ENCODE measurements at places on chromosomes 1 and 21. TPM values are rescaled to one million over a fixed set of nuclear protein-coding genes. Genes with fewer than 3 reads are reported as not detected.

GRCh38 chr1:197284966-197285365, 16.9 kb downstream of the CRB1 start:
- DNase-seq = no peak

- DNase-seq = no peak
Measured at GRCh38 chr1:232856541-232856940, 51.3 kb downstream of the MAP10 start.

DNA sequence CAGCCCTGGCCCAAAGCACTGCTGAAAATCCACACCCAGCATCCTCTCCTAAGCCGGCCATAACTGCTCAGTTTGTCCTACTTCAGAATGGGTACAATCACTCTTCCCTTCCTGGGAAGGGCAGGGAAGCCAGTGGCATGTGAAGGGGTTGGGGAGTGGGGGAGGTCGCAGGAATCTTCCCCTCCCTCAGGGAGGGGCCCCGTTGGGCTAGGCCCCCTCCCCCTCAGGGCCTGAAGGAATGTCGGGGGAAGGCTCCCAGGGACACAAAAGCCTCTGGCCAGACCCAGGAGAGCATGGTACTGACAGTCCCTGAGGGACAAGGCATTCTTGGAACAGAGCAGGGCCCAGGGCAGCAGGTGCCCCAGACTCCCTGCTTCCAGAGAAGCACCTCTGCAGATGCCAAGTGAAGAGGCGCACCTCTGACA, 1.2 kb downstream of the ELOVL1 start:
- no peak for DNase-seq

- DNase-seq = no peak
Measured at GRCh38 chr1:69814926-69815325, 247.2 kb downstream of the LRRC7 start.

- no peak for DNase-seq
Measured at GRCh38 chr1:109255097-109255651, 5.8 kb downstream of the CELSR2 start.

- no peak for DNase-seq
Measured at GRCh38 chr1:101653482-101653946, 343.2 kb downstream of the OLFM3 start.

DNA sequence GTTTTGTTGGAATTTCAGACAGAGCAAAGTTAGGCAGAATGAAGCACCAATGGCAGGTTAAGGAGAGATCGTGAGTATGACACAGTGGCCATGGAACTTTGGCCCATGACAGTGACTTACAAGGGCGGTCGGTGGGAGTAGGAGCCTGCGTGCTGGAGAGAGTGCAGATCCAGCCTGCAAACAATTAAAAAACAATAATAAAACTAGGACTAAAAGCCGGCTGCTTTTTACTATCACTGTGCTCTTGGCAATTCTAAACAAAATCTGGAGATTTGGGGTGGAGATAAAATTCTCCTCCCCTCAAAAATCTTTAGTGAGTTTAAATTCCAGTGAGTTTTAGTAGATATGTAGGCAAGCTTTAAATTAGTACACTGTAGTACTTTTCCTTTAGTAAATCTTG, 96.9 kb downstream of the DHRS3 start:
- DNase-seq = no peak

- DNase-seq = no peak
Measured at GRCh38 chr21:37181059-37181458, 86.1 kb downstream of the VPS26C start.

DNA sequence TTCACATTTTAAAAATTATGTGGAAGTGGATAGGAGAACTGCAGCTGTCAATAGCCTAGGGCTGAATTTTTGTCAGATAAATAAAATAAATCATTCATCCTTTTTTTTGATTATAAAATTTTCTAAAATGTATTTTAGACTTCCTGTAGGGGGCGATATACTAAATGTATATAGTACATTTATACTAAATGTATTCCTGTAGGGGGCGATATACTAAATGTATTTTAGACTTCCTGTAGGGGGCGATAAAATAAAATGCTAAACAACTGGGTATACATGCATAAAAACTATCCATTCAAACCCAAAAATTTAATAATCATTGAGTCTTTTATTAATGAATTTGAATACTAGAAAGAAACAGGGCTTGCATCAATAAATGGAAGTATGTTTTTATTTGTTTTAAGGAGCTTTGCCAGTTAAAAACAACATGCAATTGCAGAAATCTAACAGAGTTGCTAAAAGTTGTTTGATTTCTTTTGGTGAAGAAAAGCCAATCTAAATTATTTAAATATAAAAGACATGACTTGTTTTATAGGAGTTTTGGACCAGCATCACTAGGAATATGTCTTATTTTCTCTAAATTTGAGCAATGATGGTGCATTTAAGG, 31.4 kb downstream of the CLCA1 start:
- no peak for DNase-seq

DNA sequence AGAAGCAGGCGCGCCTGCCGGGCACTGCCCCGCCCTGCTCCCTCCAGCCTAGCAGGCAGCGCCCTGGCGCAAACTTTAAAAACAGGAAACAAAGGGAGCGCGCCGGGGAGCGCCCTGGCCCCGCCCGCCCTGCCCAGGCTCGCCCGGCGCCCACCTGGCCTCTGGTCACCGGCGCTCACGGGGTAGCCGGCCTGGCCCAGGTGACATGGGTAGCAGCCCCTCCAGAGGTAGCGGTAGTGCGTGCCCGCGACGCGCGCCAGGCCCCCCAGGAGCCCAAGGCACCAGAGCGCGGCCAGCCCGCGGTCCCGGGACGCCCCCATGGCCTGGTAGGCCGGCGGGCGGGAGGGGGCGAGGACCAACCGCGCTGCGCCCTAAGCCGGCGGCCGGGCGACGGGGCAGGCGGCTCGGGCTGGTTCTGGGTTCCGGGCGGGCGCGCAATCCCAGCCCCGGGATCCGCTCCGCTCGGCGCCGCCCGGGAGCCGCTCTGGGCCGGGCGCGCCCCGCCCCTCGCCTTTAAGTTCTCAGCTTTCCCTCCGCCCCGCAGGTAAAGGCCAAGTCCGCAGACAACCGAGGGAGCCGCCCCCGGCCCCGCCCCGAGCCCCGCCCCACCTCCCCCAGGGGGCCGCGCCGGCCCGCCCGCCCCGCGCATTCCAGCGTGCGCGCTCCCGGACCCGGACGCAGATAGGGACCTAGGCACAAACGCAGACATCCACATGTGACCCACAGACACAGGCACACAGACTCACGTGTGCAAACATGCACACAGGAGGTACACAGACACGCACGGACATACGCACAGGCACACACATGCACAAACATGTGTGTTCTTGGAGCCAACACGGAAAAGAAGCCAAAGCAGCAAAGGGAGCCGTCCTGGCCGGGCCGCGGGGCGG, 76.7 kb downstream of the ARHGEF16 start:
- DNase-seq = peak; percentile 84

GRCh38 chr21:28299946-28300345, 692.7 kb downstream of the LTN1 start:
- no peak for DNase-seq

DNA sequence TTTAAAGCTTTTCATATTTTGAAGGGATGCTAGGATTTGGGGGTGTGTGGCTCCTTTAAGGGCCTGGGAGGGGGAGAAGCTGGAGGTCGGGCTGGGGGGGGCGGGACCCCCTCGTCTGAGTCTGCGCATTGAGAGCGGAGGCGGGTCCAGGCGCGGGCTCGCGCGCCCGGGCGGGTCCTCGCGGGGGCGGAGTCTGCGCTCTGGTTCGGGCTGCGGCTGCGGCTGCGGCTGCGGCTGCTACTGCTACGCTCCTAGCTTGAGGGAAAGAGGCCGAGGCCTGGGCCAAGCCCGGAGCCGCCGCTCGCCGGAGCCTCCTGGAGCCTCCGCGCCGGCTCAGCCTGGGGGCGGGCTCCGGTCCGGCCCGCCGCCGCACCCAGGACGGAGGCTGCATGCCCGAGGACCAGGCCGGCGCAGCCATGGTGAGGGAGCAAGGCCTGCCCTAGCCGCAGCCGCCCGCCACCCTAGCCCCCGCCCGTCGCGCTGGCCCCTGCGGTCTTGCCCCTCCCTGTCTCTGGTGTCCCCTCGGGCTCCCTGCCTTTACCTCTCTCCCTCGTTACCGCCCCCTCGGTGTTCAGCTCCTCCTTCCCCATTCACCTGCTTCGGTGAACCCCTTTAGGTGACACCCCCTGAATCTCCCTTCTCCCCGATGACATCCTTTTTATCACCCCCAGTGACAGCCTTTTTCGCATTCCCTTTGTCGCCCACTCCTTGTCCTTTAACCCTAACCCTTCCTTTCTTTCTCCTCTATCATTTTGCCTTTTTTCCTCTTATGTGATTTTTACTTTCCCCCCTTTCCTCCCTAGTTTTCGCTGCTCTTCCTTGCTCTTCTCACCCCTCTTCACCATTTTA, at the start of gene ZYG11B:
Gene ZYG11B, plus strand, starts transcription at position 189 of the 849 bp plus-strand sequence. Its CDS starts 201 bp downstream, at position 390.
- peak; percentile 93 for DNase-seq

- DNase-seq = no peak
Measured at GRCh38 chr1:80036690-80037432, 1030.3 kb upstream of the ADGRL4 start.

GRCh38 chr21:25406887-25407579, 200.2 kb downstream of the MRPL39 start:
- DNase-seq = no peak

GRCh38 chr1:193538680-193539079, 352.3 kb upstream of the B3GALT2 start:
- DNase-seq = no peak

- no peak for DNase-seq
Measured at GRCh38 chr1:39177706-39178105, 26.8 kb upstream of the MACF1 start.

GRCh38 chr1:14761291-14762153, 163.0 kb downstream of the KAZN start:
- no peak for DNase-seq

DNA sequence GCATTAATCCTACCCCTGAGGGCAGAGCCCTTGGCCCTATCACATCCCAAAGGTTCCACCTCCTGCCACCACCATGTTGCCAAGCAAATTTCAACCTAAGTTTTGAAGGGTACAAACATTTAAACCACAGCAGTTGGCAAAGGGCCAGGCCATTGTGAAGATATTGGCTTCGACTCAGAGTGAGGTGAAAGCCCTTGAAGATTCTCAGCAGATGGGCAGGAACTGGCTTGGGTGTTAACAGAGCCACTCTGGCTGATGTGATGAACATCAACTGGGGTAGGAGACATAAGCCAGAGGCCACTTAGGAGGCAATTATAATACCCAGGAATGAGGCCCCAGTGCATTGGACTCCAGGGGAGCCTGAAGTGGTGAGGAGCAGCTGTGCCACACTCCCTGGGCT, 207.7 kb upstream of the KAZN start:
- no peak for DNase-seq

GRCh38 chr1:85615586-85616363, 35.2 kb downstream of the CCN1 start:
- no peak for DNase-seq

The SLC2A5 gene
- total RNA-seq = 0.35 TPM

The NBPF6 gene
- total RNA-seq = not detected

The MSH4 gene
- 0.08 TPM for total RNA-seq

The CLDN19 gene
- not detected for total RNA-seq

The LMX1A gene
- total RNA-seq = not detected

The FAM177B gene
- total RNA-seq = not detected

The NTMT2 gene
- not detected for total RNA-seq
